ENCODE measurements at places on chromosomes 11 and 22. TPM values are rescaled to one million over a fixed set of nuclear protein-coding genes. Genes with fewer than 3 reads are reported as not detected.

The MOGAT2 gene
- total RNA-seq = not detected

The P2RY6 gene
- 7.5 TPM for total RNA-seq

The SCGB2A2 gene
- total RNA-seq = not detected

The PAMR1 gene
- 0.25 TPM for total RNA-seq

The PLAAT5 gene
- not detected for total RNA-seq

The ADAMTS15 gene
- total RNA-seq = 4.7 TPM

The TIRAP gene
- total RNA-seq = 6.8 TPM
